ENCODE measurements at places on chromosomes 5 and 9.

DNA sequence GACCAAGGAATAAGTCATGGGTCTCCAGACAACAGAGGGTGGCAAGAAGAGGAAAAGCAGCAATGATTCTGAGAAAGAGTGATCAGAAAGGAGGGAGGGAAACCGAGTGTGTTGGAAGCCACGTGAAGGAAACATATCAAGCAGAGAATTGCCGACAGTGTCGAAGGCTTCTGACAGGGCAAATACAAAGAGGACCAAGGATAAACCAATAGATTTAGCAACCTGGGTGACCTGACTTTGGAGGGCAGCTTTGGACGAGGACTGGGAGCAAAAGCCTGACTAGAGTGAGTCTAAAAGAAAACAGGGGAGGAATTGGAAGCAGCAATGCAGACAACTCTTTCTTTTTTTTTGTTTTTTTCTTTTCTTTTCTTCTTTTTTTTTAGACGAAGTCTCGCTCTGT is 83.8 kb downstream of the WWC1 start:
- no peak for DNase-seq

DNA sequence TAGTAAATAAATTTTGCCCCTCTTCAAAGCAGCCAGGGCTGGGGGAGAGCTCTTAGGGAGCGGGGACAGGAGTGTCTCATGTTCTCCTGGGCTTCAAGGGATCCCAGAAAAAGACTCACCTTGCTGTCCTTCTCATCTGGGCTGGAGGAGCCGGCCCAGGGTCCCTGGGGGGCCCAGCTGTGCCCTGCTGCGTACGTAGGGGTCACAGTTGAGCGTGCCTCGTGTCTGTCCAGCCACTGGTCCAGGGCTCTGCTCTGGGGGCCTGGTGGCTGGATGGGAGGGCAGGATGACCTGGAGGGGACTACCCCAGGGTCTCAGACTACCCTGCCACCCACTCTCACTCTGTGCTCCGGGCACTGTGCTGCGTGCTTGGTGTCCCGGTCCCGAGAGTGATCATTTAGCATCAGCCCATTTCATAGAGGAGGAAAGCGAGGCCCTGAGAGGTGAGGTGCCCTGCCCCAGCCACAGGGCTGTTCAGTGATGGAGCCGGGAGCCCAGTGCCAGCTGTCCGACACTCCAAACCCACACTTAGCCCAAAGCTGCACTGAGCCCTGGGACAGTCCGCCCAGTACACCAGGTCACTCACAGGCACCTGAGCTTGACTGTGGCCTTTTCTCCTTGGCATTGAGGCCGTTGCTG is 26.2 kb upstream of the TDRD7 start:
- DNase-seq: no peak

DNA sequence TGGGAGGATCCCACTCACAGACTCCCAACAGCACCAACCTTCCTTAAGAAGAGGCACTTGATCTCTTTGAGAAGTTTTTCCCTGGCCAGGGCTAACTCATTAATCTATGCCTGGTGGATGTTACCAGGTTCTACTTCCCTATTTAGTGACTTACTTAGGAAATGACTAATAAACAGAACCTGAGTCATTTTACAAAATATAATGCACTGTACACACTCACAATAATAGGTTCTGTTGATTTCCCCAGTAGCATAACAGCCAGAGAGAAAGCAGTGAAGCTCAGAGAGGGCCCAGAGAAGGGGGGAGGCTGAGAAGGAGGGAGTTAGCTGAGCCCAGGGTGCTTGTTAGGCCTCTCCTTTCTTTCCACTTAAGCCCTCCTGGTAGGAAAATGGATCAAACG is 27.1 kb downstream of the FRMD3 start:
- no peak for DNase-seq

GRCh38 chr5:142586552-142586951 is 99.3 kb downstream of the FGF1 start:
- DNase-seq: no peak

DNA sequence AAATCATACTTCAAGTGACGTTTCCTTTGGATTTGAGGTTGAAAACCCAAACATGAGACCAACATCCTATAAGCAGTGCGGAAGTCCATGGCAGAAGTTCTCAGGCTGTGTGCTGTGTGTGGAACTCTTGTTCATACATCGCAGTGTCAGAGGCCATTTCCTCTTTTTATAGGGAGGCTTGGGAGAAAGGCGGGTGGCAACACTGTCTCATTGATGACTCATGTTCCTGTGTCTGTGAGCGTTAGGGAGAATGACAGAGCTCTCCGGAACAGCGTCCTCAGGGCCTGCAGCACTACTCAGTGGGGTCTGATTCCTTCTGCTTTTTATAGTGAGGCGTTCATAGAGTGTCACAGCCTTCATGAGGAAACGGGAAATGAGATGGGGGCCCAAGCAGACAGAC is 98.8 kb upstream of the BASP1 start:
- DNase-seq: no peak

GRCh38 chr5:174273325-174273724 is 227.8 kb downstream of the NSG2 start:
- no peak for DNase-seq

- DNase-seq: no peak
Measured at GRCh38 chr5:112200131-112200530, 218.9 kb downstream of the EPB41L4A start.
